Thymus (tissue), 14 donors: ENCODE measurements at places on chromosomes 1 and 21. TPM values are rescaled to one million over a fixed set of nuclear protein-coding genes. Genes with fewer than 3 reads are reported as not detected.
A peak's percentile ranks its signal among the peaks of the same experiment; 100 is the strongest.

- no peak for DNase-seq
These were observed 113.3 kb upstream of the PTGFR start for GRCh38 chr1:78377356-78377928.

The USH2A gene
- 0.09 TPM for total RNA-seq

The TAL1 gene
- 1.5 TPM for total RNA-seq

DNA sequence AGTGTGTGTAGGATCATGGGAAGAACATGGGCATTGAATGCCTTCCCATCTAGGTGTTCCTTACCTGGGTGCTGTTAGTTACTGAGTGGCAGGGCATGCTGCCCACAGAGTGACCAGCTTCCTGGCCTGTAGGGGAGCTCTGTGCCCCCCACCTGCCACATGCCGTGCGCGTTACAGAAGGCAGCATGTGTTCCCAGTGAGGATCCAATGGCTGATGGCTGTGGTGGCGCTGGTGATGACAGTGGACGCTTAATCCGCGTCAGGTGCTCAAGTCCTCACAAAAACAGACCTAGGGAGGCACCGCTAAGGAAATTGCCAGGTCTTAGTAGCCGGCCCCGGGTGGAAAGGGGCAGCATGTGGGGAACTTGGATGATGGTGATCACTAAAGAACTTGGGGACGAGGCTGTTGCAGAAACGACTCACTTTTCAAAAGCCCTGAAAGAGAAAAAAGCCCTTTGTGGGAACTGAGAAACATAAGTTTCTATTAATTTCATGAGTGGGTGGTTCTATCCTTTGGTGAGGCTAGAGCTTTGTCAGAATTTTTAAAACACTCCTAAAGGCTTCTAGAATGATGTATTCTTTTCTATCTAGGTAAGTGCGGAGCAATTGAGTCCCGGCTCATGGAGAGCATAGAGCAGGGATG is 93.2 kb downstream of the PRDM2 start:
- DNase-seq, result no peak

The DMRTA2 gene
- total RNA-seq, result 0.14 TPM

GRCh38 chr1:228081578-228082213 is 812 bp upstream of the ARF1 start:
- DNase-seq, result peak; percentile 34

GRCh38 chr1:86504895-86505563 is 36.3 kb downstream of the CLCA1 start:
- no peak for DNase-seq

DNA sequence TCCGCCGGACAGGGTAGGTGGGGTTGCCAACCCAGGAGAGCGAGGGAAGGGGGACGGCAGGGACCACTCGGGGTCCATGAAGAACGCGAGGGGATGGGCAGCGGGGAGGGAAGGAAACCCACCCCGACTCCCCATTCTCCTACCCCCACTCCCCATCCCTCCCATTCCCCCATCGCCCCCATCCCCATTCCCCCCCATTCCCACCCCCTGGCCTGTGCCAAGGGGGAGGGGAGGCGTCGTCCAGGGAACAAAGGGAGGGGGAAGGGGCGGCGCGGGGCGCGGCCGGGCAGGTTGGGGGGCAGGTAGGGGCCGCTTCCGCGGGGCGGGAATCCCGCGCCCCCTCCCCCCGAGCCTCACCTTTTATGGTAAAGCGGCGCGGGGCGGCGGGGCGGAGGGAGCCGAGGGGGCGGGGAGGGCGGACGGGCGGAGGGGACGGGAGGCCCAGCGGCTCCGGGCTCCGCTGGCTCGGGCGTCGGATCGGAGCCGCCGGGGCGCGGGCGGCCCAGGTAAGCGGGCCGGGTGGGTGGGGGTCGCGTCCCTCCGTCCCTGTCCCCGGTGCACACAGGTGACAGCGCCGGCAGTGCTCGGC is at the start of gene FBLIM1:
Gene FBLIM1 (plus strand): TSS at position 453 of the 589 bp plus-strand sequence. CDS start 6,189 bp downstream, outside the sequence.
- no peak for DNase-seq

DNA sequence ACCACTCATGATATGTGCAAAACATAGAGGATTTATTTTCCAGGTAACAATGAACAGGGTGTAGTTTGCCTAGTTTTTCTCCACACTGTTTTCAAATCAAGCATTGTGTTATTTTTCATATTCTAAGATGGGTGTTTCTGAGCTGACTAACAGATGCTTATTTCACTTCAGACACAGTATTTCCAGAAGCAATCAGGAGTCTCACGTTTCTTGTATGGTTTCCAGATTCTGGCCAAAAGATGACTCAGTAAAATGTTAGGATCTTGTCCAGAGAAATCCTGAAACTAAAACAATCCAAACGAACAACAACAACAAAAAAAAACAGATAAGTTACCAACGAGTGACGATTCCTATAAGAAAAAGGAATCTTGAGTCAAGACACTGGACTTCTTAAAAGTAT is 5.3 kb downstream of the UTS2 start:
- no peak for DNase-seq

GRCh38 chr1:172630868-172631267 is 28.0 kb upstream of the FASLG start:
- no peak for DNase-seq

The TTC22 gene
- total RNA-seq, result 3.0 TPM

- no peak for DNase-seq
These were observed 217.6 kb downstream of the TRABD2B start for GRCh38 chr1:47779613-47780012.

The LRRC71 gene
- not detected for total RNA-seq

DNA sequence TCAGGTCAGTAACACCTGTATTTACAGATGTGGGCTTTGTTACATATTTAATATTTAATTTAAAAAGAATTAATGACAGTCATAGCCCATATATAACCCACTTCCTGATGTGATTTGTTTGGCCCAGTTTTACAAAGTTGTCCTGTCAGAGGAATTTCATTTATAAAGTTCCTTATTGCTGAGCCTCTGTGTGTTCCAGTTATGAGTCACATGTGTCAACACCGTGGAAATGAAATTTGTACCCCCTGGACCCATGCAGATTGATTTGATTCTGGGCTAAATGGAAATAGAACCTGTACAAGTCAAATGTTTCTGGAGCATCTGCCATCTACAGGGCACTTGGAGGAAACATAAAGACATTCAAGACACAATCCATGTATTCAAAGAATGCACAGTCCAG is 149.2 kb downstream of the CACNA1E start:
- DNase-seq, result no peak

GRCh38 chr1:73781251-73781650 is 416.7 kb downstream of the LRRIQ3 start:
- no peak for DNase-seq

GRCh38 chr1:61448914-61449313 is 276.0 kb downstream of the TM2D1 start:
- no peak for DNase-seq

DNA sequence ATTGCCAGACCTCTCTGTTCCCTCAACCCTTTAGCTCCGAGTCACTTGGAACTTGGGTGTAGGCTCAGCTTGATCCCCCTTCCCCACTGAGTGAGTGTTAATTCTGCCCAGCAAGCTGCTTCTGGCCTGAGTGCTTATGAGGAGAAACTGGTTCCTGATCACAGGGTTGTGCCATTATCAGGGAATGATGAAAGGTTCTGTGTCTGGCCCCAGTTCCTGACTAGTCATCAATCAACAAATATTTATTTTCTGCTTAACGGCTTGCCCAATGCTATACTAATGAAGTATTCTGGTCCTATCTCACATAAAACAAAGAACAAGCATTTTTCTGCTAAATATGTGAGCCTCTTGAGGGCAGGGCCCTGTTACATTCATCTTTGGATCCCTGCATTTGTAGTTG is 20.8 kb downstream of the CC2D1B start:
- no peak for DNase-seq

DNA sequence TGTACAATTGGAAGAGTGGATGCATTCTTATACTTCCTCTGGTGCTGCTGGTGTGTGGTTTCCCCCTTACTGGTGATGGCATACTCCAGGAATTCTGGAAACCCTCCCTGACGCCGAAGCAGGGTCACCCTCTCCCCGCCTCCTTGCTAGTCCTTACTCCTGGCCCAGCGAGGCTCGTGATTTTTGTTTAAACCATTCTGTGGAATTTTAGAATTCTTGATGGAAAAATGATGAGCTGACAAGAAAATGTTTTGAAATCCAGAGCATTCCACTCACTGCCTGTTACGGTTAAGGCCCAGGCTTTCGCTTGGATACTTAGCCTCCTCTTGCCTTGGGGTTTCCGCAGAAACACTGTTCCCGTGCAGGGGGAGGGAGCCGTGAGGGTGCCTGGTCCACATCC is 41.1 kb downstream of the IL6R start:
- DNase-seq, result no peak

DNA sequence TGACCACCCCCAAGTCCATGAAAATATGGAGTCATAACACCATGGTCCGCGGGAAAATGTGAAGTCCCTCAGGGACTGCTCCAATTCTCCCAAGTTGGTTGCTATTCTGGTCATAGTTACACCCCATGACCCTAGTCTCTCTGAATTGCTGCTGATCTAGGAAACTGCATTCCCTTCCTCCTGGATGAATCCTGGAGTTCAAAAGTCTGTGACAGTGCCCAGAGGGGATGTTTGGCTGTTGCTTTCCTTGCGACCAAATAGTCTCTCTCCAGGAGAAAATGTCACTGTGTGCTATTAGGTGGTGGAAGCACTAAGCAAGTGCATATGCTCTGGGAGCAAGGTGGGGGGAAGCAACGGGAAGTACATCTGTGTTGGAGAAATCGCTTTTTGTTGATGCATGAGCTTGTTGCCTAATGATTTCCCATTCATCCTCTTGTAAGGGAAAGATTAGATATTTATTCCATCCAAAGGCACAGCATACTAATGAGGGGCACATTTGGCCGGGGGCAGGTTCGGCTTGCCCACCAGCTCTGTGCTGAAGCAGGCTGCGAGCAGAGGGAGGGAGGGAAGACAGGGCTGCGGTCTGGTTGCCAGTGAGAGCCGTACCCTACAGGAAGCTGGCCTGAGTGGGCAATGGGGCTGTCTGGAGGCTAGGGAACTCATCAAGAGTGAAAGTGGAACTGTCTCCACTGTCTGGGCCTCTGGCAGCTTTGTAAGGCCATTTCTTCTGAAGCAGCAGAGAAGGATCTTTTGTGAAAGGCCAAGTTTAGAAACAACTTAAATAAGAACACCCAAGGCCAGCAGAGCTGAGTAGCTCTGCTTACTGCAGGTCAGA is 27.2 kb downstream of the SYT6 start:
- DNase-seq, result no peak

GRCh38 chr1:208616776-208617175 is 372.6 kb upstream of the PLXNA2 start:
- DNase-seq, result no peak

The PRELP gene
- 0.09 TPM for total RNA-seq

The ABCA4 gene
- total RNA-seq, result 0.24 TPM

The PLA2G2D gene
- 0.52 TPM for total RNA-seq

- no peak for DNase-seq
These were observed 316.2 kb downstream of the MATN1 start for GRCh38 chr1:30406996-30407864.
